Endothelial cell of umbilical vein (primary cell): ENCODE measurements at places on chromosomes 5 and 9.

DNA sequence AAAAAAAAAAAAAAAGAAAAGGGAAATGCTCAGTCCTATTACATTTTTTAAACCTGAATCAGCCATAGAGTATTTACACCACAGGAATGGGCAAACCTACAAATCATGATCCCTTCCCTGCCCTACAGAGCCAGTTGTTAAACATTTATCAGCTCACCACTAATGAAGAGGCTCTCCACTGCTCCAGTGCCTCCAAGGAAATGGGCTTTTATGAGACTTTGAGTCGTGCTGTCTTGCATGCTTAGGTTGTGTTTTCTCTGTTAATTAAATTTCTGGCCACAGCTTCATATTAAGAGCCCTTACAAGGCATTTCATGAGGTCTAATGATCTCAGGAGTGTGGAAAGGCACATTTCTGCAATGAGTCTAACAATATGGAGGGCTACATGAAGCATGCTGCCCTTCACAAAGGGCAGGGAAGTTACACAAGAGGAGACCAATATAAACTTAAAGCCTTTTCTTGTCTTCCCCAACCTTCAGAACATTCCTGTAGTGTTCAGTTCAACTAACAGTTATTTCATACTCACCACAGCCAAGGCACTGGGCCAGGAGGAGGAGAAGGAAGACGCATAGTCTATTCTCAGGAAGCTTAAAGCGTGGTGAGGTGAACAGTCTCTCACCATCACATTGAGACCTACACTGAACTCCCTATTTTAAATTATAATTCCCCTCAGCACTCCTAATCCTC lies 140.1 kb upstream of the ABCA1 start:
- DNase-seq, result no peak

DNA sequence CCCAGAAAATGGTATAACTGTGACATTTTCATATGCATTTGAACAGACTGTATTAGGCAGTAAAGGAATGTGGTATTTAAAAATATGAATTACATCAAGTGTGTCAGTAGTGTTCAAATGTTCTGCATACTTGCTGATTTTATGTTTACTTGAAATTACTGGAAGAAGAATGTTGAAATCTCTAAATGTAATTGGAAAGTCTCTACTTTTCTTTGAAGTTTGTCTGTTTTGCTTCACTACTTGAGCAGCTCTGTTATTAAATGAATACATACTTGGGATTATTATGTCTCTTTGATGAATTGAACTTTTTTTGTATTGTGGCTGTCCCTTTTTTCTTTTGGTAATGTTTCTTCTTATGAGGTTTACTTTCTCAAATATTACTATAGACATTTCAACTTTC lies 205.6 kb downstream of the TAF11L14 start:
- DNase-seq, result no peak

DNA sequence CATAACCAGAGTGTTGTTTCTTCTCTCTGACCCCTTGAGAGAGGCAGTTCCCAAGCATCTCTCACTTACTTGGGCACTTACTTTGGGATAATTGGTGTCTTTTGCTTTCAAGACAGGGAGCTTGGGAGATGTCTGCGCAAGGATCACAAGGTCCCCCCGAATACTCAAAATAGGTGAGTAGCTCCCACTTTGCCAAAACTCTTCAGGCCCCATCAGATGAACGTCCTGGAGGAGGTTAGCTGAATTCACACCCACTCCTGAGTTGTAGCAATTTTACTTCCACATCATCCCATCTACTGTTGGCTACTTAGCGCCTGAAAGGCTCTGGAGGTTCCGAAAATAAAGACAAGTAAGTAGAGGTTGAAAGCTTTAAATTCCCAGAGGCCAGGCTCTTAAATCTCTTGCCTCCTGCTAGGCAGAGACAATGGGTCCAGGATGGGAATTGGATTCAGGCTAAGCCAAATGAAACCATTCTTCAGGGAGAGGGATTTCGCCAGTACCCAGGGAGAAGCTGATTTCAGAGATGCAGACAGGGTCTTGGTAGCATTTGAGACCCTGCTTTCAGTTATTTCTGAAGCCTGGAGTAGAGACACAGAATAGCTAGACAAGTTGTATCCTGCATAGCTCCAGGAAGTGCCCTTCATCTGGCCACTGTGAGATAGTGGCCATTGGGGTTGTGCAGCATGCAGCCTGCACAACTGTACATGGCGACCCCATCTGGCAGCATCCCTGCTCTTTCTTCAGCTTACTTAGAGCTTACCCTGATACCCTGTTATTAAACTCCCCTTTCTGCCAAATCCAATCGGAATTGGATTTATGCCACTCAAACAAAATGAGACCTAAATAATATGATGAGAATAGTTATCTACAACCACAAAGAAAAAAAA lies 60.1 kb downstream of the BOD1 start:
- DNase-seq, result no peak

DNA sequence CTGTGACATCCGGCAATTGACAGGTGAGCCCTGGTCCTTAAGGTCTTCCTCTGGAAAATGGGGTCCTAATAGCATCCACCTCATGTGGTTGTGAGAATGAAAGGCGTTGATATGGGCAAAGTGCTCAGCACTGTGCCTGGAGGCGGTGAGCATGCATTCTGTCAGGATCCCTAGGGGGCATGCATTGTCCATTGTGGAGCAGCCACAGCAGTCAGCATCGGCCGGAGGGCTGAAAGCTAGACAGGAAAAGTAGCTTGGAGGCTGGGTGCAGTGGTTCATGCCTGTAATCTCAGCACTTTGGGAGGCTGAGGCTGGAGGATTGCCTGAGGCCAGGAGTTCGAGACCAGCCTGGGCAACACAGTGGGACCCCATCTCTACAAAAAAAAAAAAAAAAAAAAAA lies 122.2 kb downstream of the LHX2 start:
- peak; percentile 68 for DNase-seq

- no peak for DNase-seq
Observed at GRCh38 chr5:168422431-168422830, 63.8 kb upstream of the RARS1 start.

- no peak for DNase-seq
Observed at GRCh38 chr5:35158622-35159369, 71.5 kb downstream of the PRLR start.

GRCh38 chr5:14167211-14167845 lies 24.2 kb downstream of the TRIO start:
- DNase-seq, result no peak
